HS-27A (cell line): ENCODE measurements at places on chromosomes 7 and 10.

DNA sequence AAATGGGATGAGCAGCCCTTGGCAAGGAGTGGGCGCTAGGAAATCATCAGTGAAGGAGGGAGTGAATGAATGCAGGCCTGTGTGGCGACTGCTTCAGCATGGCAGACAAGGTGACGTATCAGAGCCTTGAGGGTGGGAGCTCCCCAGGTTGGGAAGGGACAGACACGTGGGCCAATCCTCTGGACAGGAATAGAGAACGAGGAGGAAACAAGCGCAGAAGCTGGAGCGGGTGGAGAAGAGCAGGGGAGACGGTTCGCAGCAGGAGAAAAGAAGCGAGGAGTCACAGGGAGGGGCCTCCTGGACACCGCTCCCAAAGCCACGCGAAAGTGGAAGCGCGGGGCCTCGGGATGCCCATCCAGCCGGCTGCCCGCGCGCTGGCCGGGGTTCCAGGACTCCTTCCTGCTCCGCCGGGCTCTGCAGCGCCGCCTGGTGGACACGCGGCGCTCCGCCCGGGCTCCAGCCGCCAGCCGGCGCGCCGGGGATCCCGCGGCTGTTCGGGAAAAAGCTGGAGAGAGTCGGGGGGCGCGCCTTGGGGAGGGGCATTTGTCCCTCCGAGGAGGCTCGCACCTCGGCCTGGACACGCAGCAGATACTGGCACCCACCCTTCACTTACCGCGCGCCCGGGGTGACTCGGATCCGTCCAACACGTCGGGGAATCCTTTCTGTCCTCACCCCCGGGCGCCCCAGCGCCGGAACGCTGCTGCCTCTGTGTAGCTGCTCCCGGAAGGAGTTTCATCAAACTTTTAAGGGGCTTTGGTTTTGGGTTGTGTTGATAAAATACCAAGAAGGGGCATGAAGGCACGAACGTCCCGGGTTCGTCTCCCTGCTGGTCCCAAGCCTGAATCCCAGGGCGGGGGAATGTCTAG, 6.3 kb downstream of the ZNF503 start:
- no peak for DNase-seq

GRCh38 chr10:79477456-79477855, 32.0 kb upstream of the ZCCHC24 start:
- DNase-seq, result no peak

DNA sequence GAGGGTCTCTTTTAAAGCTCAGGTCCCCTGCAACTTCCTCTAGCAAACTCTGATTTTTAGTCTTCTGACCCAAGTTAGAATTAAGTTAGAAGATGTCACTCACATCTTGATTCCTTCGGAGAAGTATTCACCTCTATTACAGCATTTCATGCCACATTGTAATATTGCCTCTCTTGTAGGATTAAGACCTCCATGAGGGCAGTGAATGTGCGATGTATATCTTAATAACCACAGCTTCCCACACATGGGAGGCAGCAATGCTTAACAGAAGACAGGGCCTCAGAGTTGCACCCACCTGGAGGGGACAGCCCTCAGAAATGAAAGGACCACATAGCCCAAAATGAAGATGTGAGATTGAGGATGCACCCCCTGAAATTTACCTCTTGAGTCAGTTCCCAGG, 270.3 kb downstream of the HTR7 start:
- no peak for DNase-seq

DNA sequence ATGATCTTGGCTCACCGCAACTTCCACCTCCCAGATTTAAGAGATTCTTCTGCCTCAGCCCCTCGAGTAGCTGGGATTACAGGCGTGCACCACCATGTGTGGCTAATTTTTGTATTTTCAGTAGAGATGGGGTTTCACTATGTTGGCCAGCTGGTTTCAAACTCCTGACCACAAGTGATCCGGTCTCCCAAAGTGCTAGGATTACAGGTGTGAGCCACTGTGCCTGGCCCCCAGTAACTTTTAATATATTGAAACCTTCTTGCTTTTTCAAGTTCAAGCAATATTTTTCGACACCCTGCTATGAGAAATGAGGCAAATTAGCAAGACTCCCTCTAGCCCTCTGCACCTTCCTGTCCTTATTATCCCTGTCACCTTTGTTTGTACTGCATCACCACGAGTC, 144.0 kb downstream of the EVX1 start:
- no peak for DNase-seq

- no peak for DNase-seq
Observed at GRCh38 chr10:5976512-5977470, 552 bp downstream of the IL15RA start.

DNA sequence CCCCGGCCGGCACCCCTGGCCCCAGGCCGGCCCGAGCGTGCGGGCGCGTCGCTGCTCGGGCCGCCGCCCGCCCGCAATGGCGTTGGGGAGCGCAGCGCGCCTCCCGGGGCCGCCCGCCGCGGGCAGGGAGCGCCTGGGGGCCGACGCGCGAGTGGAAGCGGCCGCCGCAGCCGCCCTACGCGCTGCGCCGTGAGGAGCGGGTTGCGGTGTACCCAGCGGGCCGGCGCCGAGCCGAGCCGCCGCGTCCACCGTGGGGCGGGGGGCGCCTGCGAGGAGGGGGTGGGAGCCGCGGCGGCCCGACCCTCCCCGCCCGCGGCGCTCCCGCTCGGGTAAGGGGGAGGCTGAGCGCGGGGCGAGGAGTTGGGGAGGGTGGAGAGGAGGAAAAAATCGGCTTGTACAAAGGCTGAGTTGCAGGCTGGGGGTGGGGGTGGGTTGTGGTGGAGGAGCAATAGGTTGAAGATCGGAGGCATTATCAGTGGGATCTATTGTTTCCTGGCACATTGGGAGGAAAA, 473 bp downstream of the PPP1R9A start:
- DNase-seq, result no peak

- DNase-seq, result no peak
Observed at GRCh38 chr7:26090927-26091519, 61.0 kb upstream of the NFE2L3 start.

DNA sequence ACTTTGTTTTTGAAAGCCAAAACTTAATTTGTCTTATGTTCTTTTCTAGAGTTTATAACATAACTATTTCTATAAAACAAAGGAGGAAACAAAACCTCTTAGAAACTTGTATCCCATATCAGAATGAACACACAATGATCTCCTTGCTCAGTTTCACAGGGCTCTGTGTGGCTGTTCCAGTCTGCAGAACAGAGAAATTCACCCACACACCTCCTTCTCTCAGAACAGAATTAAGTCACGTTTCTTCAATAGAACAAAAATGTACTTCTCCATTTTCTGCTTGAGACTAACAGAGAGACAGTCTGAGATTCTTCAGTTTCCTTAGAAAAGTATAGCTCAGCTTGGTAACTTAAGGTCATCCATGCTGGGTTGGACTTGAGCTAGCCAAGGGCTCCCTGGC, 15.8 kb upstream of the DOCK1 start:
- DNase-seq, result no peak

DNA sequence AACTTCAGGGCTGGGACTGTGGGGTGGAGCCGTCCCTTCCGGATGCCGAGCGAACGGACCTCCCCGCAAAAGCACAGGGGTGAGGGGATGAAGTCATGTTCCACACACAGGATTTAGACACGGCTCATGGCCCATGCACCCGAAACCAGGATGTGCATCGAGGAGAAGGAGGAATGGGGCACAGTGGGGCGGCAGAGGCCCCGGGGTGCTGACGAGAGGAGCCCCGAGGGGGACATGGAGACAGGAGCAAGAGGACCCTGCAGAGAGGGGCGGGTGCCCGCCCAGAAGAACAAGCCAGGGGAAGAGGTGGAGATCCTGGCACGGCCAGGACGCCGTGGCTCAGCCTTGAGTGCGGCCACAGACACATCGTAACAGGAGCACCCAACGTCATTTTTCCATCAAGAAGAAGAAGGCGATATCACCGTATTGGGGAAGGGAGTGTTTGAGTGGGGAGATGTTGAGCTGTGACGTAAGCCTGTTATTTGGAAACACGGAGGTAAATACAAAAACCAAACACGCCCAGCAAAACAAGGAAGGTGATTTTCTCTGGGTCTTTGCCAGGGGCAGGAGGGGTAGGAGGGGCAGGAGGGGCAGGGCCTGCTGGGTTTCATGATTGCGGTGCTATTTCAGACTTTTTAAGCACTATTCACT, 25.3 kb upstream of the FOXL3 start:
- DNase-seq, result no peak

- no peak for DNase-seq
Observed at GRCh38 chr7:4745265-4745919, 30.0 kb upstream of the AP5Z1 start.

GRCh38 chr7:106692450-106693051, 31.6 kb upstream of the CCDC71L start:
- DNase-seq, result no peak

DNA sequence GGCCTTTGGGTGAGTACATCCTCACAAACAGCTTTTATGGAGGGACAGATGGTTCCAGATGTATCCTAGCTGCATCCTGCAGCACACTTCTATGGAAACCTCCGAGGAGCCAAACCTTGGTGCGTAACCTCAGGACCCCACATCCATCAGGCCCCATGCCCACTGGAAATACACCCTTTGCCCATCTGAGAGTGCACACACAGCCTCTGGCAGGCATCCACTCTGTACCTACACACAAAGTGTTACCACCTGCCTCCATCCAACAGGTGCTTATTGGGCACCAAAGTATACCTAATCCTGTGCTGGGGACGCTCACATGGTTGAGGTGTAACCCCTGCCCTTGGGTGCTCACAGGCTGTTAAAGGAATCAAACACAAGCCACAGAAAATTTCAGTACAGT, 117.9 kb downstream of the ADCY1 start:
- DNase-seq, result no peak

- DNase-seq, result no peak
Observed at GRCh38 chr10:124546055-124546369, 84.4 kb downstream of the LHPP start.

- DNase-seq, result no peak
Observed at GRCh38 chr7:90552521-90552920, 43.6 kb upstream of the CDK14 start.

- DNase-seq, result no peak
Observed at GRCh38 chr10:86779220-86780017, 23.0 kb downstream of the BMPR1A start.

- no peak for DNase-seq
Observed at GRCh38 chr10:110311357-110311949, 6.7 kb upstream of the SMNDC1 start.
